T-helper 1 cell treated with Interleukin-12 subunit alpha and Interleukin-12 subunit beta and Interleukin-4 antibody, amounts not matched to agents 30 ng/mL and 1 ng/mL, for 36 hours (primary cell): ENCODE measurements at places on chromosomes 3 and 15. TPM values are rescaled to one million over a fixed set of nuclear protein-coding genes. Genes with fewer than 3 reads are reported as not detected.

Gene PPP1R14D
- not detected in 2 replicates for total RNA-seq

Gene TNNC1
- total RNA-seq = 0.74 and 1.3 TPM in 2 replicates

Gene PLSCR2
- total RNA-seq = 0.71 and 1.1 TPM in 2 replicates

Gene GRAMD2A
- total RNA-seq = 0.20 TPM in 1 of 2 replicates, not detected in the other

Gene CLDN11
- 0.10 TPM in 1 of 2 replicates, not detected in the other for total RNA-seq

Gene NEK10
- total RNA-seq = 0.61 and 1.4 TPM in 2 replicates

Gene DISP2
- 0.22 and 1.0 TPM in 2 replicates for total RNA-seq

Gene C3orf49
- total RNA-seq = not detected in 2 replicates

Gene SI
- not detected in 2 replicates for total RNA-seq

Gene TRPC1
- total RNA-seq = 0.81 and 2.0 TPM in 2 replicates

Gene CACNA2D2
- total RNA-seq = 1.7 and 1.8 TPM in 2 replicates

Gene TADA3
- 62.3 and 67.1 TPM in 2 replicates for total RNA-seq

Gene WNT5A
- total RNA-seq = not detected in 2 replicates

Gene CEP19
- 5.3 and 5.5 TPM in 2 replicates for total RNA-seq

Gene FHIT
- total RNA-seq = 40.4 and 43.2 TPM in 2 replicates

Gene ACP3
- not detected in 2 replicates for total RNA-seq

Gene TIGIT
- total RNA-seq = 2.8 and 3.6 TPM in 2 replicates

Gene GATM
- total RNA-seq = 1.3 and 1.6 TPM in 2 replicates

Gene TOPBP1
- total RNA-seq = 71.0 and 72.3 TPM in 2 replicates

Gene ITIH4
- total RNA-seq = 15.2 and 15.6 TPM in 2 replicates

Gene WDR76
- total RNA-seq = 61.4 and 62.9 TPM in 2 replicates

Gene TSC22D2
- total RNA-seq = 17.9 and 18.1 TPM in 2 replicates

Gene CLDN1
- total RNA-seq = 0.07 and 0.37 TPM in 2 replicates

Gene CD96
- total RNA-seq = 287 and 303 TPM in 2 replicates

Gene CADM2
- total RNA-seq = not detected in 2 replicates

Gene GOLGA8Q
- total RNA-seq = 7.2 and 8.0 TPM in 2 replicates

Gene SPATA12
- not detected in 2 replicates for total RNA-seq

Gene FGF12
- total RNA-seq = 0.56 TPM in 1 of 2 replicates, not detected in the other

Gene ZIC1
- not detected in 2 replicates for total RNA-seq

Gene FEZF2
- not detected in 2 replicates for total RNA-seq

Gene SLC9A9
- 19.1 and 19.3 TPM in 2 replicates for total RNA-seq
